ENCODE measurements at places on chromosomes 5 and 9. TPM values are rescaled to one million over a fixed set of nuclear protein-coding genes. Genes with fewer than 3 reads are reported as not detected.

DNA sequence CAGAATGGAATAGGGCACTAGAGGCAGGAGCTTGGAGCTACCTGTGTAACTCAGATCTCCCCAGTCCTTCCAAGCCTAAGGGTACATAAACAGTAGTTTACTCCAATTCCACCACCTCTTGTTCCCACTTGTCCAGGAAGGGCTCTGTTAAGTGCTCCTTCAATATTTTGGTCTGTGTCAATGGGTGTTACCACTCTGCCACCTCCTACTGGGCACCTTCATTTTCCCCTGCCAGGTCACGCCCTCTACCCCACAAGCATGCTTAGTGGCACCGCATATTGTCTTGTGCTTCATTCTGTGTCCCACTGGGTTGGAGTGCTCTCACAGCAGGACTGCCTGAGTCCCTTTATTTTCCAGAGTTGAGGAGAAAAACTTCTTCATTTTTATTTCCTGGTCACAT, 459.8 kb downstream of the ARHGEF28 start:
- peak; percentile 19 for ATAC-seq

GRCh38 chr5:131649161-131649560, 14.1 kb upstream of the RAPGEF6 start:
- ATAC-seq: no peak

- no peak for ATAC-seq
Observed at GRCh38 chr5:136656811-136657210, 291.5 kb upstream of the TRPC7 start.

DNA sequence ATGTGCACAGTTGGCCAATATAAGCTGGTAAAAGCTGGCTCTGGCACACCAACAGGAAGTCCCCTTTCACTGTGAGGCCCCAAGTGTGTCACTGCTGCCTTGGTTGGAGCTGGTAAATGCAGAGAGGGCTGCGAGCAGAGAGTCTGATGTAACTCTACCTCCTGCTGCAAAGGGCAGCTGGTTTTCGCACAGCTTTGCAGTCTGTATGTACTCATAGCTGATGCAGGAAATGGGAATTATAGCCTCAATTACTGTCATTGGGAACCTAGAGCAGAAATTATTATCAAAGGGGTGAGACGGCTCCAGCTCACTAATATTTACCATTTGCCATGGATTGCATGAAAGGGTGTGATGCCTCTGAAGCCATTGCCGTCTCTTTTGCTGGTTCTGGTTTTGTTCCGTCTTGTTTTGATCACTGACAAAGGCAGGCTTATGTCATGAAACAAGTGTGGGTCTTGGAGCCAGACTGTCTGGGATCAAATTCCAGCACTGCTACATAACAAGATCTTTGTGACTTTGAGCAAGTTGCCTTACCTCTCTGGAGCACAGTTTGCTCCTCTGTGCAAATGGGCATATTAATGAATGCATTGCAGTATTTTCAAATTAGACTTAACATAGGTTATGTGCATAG, 124.3 kb upstream of the SLC25A48 start:
- no peak for ATAC-seq

DNA sequence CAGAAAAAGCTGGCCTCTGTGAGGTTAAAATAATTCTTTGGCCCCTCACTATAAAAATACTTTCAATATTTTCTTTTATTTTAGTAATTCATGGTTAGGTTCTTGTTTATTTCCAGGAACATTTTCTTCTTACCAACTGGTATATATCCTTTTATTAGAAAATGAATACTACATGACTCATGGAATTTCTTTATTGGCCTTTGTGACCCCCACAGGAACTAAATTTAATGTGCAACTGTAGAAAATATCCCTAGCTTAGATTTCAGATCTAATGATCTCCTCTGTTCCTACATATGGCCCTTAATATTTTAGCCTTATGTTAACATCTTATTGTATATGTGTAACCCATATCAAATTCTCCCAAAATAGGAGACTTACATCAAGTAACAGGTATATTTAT, 429.9 kb downstream of the NR2F1-AS1 start:
- ATAC-seq: no peak

DNA sequence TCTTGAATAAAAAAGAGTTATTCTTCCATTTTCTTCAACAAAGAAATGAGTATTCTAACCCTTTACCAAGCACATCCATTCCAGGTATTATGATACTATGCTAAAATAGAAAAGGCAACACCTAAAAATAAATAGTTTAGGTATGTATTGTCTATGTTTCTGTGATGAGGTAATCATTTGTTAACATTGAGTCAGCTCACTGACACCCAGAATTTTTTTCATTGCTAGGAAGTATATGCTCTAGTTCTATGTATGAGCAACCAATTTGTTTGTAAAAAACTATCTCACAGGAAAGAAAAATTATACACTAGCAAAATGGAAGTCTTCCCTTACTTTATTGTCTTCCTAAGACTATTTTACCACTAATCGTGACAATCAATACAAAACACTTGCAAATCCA, 615.6 kb upstream of the GRIN3A start:
- no peak for ATAC-seq

DNA sequence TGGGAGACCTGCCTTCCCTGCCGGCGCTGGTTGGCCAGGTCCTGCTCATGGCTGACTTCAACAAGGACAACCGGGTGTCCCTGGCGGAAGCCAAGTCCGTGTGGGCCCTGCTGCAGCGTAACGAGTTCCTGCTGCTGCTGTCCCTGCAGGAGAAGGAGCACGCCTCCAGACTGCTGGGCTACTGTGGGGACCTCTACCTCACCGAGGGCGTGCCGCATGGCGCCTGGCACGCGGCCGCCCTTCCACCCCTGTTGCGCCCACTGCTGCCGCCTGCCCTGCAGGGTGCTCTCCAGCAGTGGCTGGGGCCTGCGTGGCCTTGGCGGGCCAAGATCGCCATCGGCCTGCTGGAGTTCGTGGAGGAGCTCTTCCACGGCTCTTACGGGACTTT, 10.6 kb downstream of the DIPK1B start:
- no peak for ATAC-seq

- no peak for ATAC-seq
Observed at GRCh38 chr5:125290935-125291334, 544.5 kb upstream of the ZNF608 start.

- ATAC-seq: no peak
Observed at GRCh38 chr9:34240006-34240405, 61.2 kb downstream of the UBAP1 start.

DNA sequence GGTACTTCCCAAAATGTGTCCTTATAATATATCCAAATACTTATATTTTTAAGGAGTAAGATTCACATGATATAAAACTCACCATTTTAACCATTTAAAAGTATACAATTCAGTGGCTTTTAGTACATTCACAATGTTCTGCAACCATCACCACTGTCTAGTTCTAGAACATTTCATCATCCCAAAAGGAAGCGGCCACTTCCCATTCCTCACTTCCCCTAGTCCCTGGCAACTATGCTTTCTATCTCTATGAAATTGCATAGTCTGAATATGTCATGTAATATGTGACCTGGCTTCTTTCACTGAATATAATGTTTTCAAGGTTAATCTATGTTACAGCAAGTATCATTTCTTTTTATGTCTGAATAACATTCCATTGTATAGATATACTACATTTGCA, 615.1 kb upstream of the SGCD start:
- ATAC-seq: no peak

GRCh38 chr5:79318935-79319614, 83.1 kb downstream of the JMY start:
- ATAC-seq: no peak

GRCh38 chr9:134167530-134167931, 3.2 kb upstream of the RNU6ATAC start:
- no peak for ATAC-seq

- no peak for ATAC-seq
Observed at GRCh38 chr5:168819004-168819621, 239.9 kb upstream of the PANK3 start.

DNA sequence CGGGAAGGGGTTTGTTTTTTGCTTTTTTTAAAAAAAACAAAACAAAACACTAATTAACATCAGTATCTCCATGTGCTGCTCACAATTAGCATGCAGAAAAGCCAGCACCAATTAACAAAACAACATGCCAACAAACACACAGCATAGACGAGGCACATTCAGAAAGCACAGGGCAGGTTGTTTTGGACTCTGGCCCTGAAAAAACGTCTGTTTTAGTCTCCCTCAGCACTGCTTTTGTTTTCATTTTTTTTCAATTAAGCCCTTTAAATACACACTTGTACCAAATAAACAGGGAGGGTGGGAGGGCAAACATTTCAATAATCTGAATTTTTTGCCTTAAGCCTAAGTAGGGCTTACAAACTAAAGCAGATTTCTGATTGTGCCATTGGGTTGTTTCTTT, 309.6 kb downstream of the DTWD2 start:
- ATAC-seq: no peak

DNA sequence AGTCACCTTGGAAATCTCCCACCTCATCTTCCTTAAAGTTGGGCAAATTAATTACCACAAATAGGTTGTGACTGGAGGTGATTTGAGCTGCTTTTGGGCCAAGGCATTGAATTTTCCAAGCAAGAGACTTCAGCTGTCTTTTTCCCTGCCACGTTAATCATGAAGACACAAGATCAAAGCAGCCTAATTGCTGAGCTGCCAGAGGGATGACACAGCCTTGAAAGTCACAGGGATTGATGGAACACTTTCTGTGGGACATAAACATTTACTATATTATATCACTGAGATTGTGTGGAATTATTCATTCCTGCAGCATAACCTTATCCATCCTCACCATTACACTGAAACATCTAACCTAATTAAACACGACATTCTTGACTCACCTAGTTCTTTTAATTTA, 172.2 kb downstream of the FAM170A start:
- no peak for ATAC-seq

DNA sequence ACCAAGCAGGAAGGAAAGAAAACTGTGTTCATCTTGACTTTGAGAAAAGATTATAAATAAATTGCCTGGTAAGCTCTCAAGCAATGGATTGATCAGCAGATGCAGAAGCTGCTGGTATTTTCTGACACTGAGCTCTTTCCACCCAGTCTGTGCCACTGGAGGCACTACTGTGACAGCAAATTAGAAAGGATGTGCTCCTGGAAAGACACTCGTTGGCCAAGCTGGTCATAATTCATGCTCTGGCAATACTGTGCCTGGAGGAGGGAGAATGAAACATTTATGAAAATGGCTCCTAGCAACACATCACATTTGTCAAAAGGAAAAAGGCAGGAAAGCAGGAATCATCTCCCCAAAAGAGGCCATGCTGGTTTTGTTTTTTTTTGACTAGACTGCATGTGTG, 84.2 kb downstream of the CAVIN4 start:
- ATAC-seq: no peak

- peak; percentile 94 for ATAC-seq
Observed at GRCh38 chr5:157172403-157172802, 6.3 kb upstream of the GARIN3 start.

GRCh38 chr9:116318468-116319374, 165.1 kb downstream of the PAPPA start:
- ATAC-seq: no peak

DNA sequence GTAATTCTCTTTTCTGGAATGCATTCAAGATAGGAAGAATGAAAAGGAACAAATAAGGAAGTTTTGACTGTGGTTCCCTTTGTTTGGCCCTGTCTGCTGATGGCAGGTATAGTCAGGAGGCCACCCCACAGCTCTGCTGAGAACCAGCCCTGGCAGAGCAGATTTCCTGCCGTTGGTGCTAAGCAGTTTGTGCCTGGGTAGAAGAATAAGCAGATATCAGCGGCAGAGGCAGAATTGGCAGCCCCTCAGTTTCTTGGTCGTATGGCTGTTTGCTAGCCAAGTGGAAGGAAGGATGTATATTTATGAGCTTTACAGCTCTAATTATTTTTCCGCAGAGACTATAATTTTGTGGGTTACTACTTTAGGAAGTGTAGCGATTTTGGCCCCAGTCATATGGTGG, 310.2 kb upstream of the RFX3 start:
- no peak for ATAC-seq

- ATAC-seq: peak; percentile 81
Observed at GRCh38 chr5:157511651-157512644, 51.9 kb downstream of the NIPAL4 start.

DNA sequence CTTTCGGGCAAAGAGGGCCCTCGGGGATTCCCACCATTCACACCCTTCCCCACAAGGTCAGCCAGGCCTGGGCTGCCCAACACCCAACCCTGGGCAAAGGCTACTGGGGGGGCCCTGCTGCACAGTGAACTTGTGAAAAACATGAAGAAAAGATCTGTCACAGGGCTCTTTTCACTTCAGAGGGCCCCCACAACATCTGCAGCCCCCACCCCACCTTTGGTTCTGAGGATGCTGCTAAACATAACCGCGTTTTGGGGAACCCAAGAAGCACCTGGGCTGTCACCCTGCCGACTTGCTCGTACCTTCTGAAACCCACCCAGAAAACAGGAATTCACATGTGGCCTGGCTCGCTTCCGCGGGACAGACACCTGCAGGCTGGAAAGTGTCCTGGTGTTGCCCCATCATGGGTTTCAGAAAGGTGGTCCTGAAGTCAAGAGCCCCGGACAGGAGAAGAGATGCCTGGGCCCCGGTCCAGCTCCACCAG, 29.3 kb downstream of the B4GALT1 start:
- ATAC-seq: no peak

GRCh38 chr9:107700847-107701246, 211.3 kb upstream of the KLF4 start:
- ATAC-seq: no peak

DNA sequence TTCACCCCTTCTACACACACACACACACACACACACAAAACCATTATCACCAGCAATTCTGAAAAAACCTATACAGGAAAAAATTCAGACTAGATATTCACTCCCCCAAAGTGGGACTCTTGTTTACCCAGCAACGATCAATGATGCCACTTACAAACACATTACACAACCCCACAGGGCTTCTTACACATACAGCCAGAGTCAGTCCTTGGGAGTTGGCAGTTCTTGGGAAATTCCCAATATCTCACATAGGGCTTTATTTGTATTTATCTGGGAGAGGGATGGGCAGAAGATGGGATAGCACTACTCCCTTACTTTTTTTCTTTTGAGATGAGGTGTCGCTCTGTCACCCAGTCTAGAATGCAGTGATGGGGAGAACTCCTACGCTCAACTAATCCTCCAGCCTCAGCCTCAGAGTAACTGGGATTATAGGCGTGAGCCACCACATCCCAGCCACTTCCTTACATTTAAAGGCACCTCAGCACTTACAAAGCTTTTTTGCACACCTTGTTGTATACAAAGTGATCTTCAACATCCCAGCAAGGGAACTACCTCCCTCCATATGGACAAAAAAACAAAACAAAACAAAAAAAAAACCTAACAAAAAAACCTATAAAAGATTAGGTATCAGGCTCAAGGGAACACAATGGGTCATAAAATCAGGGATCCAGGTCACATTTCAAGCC, 168.4 kb downstream of the TSSK1B start:
- no peak for ATAC-seq

GRCh38 chr5:103010168-103010567, 109.8 kb downstream of the GIN1 start:
- no peak for ATAC-seq

- ATAC-seq: no peak
Observed at GRCh38 chr9:103757062-103757461, 337.0 kb upstream of the SMC2 start.

Gene SHOC1
- total RNA-seq: not detected

Gene SPATA9
- not detected for total RNA-seq

Gene RMI1
- 17.6 TPM for total RNA-seq

Gene ACOT12
- total RNA-seq: not detected

Gene MRRF
- 42.7 TPM for total RNA-seq

Gene PCDHA4
- not detected for total RNA-seq

Gene MYMK
- total RNA-seq: not detected

Gene SLC6A7
- not detected for total RNA-seq

Gene GARIN3
- total RNA-seq: 0.85 TPM

Gene DOCK8
- 158 TPM for total RNA-seq
